Endothelial cell of umbilical vein (primary cell): ENCODE measurements at places on chromosomes 13 and 19.

DNA sequence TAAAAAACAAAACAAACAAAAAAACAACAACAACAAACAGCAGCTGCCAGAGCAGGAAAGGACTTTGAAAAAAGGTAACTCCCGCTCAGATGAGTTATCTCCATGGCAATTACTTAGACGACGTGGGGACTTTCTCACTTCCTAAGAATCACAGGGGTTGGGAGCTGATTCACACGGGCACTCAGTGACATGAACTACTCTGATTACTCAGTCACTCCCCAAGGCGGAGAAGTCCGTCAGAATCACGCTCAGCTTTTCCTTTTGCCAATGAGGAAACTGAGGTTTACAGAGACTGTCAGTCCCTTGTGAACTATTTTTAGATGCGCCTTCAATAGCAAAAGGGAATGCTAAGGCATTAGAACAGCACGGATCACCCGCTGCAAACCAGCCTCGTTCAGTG, 32.3 kb upstream of the MATK start:
- no peaks in the 10 kb centered on the region for H3K4me1 ChIP-seq
- H3K27me3 ChIP-seq, result no peaks in the 10 kb centered on the region
- H3K36me3 ChIP-seq, result no peaks in the 10 kb centered on the region
- H3K27ac ChIP-seq, result no peak overlapping the region
- no peak overlapping the region for H3K4me3 ChIP-seq
- peak; percentile 15 for DNase-seq

- DNase-seq, result no peak
- H3K27ac ChIP-seq, result no peak overlapping the region
- H3K27me3 ChIP-seq, result no peaks in the 10 kb centered on the region
- no peak overlapping the region for H3K4me3 ChIP-seq
Observed at GRCh38 chr19:7288977-7289376, 5.2 kb downstream of the INSR start.

GRCh38 chr13:113245849-113246796, 36.7 kb downstream of the CUL4A start:
- no peak overlapping the region for H3K4me3 ChIP-seq
- no peaks in the 10 kb centered on the region for H3K4me1 ChIP-seq
- DNase-seq, result no peak
- H3K27me3 ChIP-seq, result no peaks in the 10 kb centered on the region

DNA sequence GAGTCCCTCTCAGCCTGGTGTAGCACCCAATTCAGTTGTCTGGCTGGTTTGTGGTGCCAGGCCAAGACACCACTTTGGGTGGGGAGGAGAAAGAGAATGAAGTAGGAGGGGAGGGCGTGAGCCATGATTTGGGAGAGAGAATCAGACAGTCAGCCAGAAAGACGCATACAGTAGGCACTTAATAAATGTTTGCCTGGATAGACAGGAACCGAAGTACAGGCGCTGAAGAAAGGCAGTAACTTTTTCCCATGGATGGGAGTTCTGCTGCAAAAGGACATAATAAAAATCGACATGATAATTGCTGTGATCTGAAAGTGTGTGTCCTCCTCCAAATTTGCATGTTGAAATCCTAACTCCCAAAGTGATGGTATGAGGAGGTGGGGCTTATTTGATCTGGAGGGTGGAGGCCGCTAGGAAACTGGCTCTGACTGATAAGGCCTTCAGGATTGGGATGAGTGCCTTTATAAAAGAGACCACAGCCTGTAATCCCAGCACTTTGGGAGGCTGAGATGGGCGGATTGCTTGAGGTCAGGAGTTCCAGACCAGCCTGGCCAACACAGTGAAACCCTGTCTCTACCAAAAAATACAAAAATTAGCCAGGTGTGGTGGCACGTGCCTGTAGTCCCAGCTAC, 38.4 kb upstream of the PDCD5 start:
- H3K4me3 ChIP-seq, result no peak overlapping the region
- H3K36me3 ChIP-seq, result no peaks in the 10 kb centered on the region
- H3K27me3 ChIP-seq, result no peaks in the 10 kb centered on the region
- H3K27ac ChIP-seq, result no peak overlapping the region

- no peak overlapping the region for H3K27ac ChIP-seq
- no peaks in the 10 kb centered on the region for H3K36me3 ChIP-seq
- no peaks in the 10 kb centered on the region for H3K4me1 ChIP-seq
- DNase-seq, result no peak
- H3K27me3 ChIP-seq, result no peaks in the 10 kb centered on the region
Observed at GRCh38 chr19:29266001-29266400, 53.0 kb upstream of the UQCRFS1 start.

DNA sequence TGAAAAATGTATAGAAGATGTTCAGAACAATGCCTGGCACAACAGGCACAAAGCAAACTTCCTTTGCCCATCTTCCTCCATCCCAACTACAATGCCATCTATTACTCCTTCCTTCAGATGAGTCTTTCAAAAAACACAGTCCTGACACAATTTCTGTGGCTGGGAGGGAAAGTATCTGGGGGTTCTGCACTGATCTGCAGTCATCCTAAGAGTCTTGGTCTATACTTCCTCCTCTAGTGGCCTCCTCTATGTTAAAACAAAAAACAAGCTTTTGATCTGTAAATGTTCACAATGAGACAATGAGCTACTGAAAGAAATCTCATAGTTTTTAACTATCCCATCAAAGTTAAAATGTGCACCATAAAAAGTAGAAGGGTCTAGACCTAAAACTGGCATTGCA, 44.8 kb downstream of the USP12 start:
- no peak for DNase-seq
- peaks cover 11% of the 10 kb centered on the region for H3K4me1 ChIP-seq
- H3K4me3 ChIP-seq, result no peak overlapping the region
